CD4-positive, alpha-beta T cell (primary cell): ENCODE measurements at places on chromosomes 13 and 19.

- no peak overlapping the region for H3K27ac ChIP-seq
- peaks cover 34% of the 10 kb centered on the region for H3K4me1 ChIP-seq
Observed at GRCh38 chr19:48810151-48810550, 678 bp downstream of the BCAT2 start.

GRCh38 chr13:72638059-72638815 is 89.2 kb downstream of the MZT1 start:
- no peaks in the 10 kb centered on the region for H3K27me3 ChIP-seq
- no peaks in the 10 kb centered on the region for H3K36me3 ChIP-seq
- no peak overlapping the region for H3K4me3 ChIP-seq

DNA sequence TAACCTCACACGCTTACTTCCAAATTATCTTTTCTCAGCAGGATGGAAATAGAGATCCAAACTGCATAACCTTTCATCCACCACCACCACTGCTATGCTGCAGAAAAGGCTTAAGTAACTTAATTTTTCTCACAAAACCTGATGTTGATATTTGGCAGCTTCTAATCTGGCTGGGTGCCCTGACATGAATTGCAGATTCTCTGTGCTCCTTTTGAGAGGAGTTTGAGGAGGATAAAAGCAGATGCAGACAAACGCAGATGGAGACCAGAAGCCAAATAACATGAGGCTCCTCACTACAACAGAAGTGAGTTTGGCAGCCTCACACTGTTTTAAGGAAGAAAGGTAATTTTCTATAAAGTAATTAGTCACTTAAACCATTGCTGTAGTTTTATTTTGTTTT is 646.2 kb upstream of the ATXN8OS start:
- no peaks in the 10 kb centered on the region for H3K27me3 ChIP-seq
- H3K4me3 ChIP-seq = no peak overlapping the region
- no peak overlapping the region for H3K27ac ChIP-seq
- DNase-seq = no peak
- no peaks in the 10 kb centered on the region for H3K4me1 ChIP-seq
- no peaks in the 10 kb centered on the region for H3K36me3 ChIP-seq

DNA sequence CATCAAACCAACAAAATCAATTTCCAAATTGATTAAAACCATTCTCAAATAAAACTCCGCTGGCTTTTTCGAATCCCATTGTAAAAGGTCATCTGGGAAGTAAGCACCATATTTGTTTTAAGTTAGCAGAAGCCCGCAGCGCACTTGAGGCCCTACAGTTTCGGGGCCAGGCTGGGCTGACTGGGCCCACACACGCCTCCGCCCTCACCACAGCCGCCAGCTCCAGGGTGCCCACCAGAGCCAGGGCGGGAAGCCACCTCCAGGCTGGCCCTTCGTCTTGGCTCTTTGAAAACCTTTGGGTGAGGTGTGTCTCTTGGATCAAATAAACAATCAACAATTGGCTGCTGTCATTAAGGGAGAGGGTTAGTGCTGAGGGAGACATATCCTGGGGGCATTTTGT is 133.3 kb downstream of the SOX1 start:
- no peak overlapping the region for H3K4me3 ChIP-seq
- H3K27ac ChIP-seq = no peak overlapping the region
- no peaks in the 10 kb centered on the region for H3K4me1 ChIP-seq

DNA sequence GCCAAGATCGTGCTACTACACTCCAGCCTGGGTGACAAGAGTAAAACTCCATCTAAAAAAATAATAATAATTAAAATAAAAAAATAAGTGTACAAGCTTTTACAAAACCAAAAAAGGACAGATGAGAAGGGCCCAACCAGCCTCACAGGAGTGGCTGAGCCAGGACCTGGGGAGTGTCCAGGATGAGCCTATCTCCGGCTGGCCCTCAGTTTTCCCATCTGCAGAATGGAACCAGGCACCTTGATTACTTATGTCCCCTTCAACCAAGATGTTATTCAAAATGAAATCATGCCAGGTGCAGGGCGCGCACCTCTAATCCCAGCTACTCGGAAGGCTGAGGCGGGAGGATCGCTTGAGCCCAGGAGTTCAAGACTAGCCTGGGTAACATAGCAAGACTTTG is 9.5 kb upstream of the IFI30 start:
- H3K27ac ChIP-seq = no peak overlapping the region
- no peak overlapping the region for H3K4me3 ChIP-seq
- H3K36me3 ChIP-seq = peaks cover 31% of the 10 kb centered on the region
- no peaks in the 10 kb centered on the region for H3K27me3 ChIP-seq

DNA sequence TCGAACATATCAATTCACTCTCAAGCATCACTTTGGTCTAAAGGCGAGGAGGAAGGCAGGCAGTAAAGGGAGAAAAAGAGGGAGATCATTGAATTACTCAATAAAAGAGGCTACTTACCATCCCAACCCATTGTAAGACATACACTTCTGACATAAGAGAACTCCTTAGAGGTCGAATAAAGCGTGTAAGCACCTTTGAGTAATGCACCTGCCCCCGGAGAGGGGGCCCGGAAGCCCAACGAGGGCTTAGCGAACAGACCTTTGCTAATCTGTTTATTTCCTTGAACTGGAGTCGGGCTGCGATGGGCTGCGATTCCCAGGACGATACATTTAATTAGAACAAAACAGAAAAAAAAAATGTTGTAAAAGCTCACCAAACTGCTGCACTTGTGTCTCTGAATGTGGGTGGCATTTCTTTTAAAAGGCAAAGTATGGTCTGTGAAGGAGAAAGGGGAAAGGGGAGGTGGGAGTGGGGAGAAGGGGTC is 3.0 kb downstream of the ZC3H4 start:
- no peaks in the 10 kb centered on the region for H3K36me3 ChIP-seq
- peak overlapping the region; percentile 82 for H3K4me3 ChIP-seq
- peaks cover 51% of the 10 kb centered on the region for H3K4me1 ChIP-seq
- peak overlapping the region; percentile 99 for H3K27ac ChIP-seq
- no peaks in the 10 kb centered on the region for H3K27me3 ChIP-seq

- peaks cover 10% of the 10 kb centered on the region for H3K27me3 ChIP-seq
- H3K4me1 ChIP-seq = no peaks in the 10 kb centered on the region
- no peak overlapping the region for H3K4me3 ChIP-seq
- H3K27ac ChIP-seq = no peak overlapping the region
- DNase-seq = no peak
Observed at GRCh38 chr19:43790587-43790986, 9.8 kb upstream of the KCNN4 start.

- H3K27ac ChIP-seq = no peak overlapping the region
- no peak for DNase-seq
- H3K36me3 ChIP-seq = no peaks in the 10 kb centered on the region
- H3K4me1 ChIP-seq = no peaks in the 10 kb centered on the region
Observed at GRCh38 chr13:77466753-77467422, 68.6 kb upstream of the SCEL start.

DNA sequence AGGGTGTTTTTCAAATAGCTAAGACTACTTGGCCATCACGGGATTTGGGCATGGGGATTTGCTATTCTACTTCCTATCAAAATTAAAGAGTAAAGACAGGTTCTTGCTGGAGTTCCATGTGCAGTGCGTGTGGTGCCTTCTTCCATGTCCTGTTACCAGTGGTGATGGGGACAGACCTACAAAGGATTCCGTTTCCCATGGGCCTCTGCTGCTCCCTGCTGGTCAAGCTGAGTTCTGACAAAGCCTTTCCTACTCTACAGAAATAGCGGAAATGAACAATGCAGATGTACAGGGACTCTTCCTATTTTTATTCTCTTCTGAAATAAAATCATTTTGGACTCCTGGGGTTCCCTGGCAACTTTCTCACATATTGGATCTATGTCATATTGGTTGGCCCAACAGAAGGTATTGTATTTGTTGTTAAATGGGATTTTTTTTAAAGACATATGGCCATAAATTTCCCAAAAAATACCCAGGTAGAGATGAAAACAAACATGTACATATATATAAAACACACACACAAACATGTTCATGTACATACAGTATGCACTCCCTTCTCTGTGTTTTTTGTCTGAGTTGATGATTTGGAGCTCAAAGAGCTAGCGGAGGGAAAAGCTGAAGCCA is 90.5 kb upstream of the SLC15A1 start:
- H3K4me3 ChIP-seq = no peak overlapping the region
- H3K27ac ChIP-seq = no peak overlapping the region

- H3K4me3 ChIP-seq = no peak overlapping the region
- no peak for DNase-seq
- H3K27me3 ChIP-seq = peaks cover 33% of the 10 kb centered on the region
- H3K36me3 ChIP-seq = no peaks in the 10 kb centered on the region
- no peak overlapping the region for H3K27ac ChIP-seq
Observed at GRCh38 chr13:113861433-113862030, 2.3 kb downstream of the GAS6 start.

DNA sequence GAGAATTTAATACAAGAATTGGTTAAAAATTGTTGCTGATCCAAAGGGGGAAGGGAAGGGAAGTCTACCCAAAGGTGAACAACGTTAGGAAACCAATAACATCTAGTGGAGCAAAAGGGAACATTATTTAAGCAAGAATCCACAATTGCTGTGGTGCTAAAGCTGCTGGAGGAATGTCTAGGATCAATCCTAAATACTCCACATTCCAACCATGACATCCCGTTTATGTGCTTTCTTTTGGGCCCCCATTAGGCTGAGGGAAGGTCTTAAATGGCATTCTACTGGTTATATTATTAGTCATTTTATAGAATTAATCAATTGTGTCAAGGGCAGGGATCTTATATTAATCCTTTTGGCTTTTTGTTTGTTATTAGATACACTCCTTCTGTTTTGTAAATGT is 39.9 kb upstream of the VWA8 start:
- H3K4me3 ChIP-seq = no peak overlapping the region
- H3K4me1 ChIP-seq = no peaks in the 10 kb centered on the region
- no peaks in the 10 kb centered on the region for H3K36me3 ChIP-seq
- H3K27me3 ChIP-seq = no peaks in the 10 kb centered on the region
- H3K27ac ChIP-seq = no peak overlapping the region

- H3K27ac ChIP-seq = no peak overlapping the region
- H3K4me3 ChIP-seq = no peak overlapping the region
- peaks cover 3% of the 10 kb centered on the region for H3K4me1 ChIP-seq
- H3K27me3 ChIP-seq = no peaks in the 10 kb centered on the region
Observed at GRCh38 chr13:51912511-51913225, 50.9 kb downstream of the CCDC70 start.

DNA sequence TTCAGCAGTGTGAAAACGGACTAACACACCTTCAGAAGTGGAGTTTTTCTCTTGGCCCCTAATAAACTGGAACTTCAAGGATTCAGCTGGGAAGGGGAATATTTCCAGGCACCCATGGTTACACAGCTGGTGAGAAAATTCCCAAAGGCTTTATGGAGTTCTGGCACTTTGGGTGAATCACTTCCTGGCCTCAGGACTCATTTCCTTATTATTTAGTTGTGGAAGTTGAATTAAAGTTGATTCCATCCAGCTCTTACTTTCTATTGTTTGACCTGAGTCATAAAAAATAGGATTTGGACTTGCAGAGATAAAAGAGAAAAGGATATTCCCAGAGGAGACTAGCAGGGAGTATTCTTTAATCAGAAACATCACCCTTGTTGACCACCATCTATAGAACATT is 882.1 kb downstream of the UQCRFS1 start:
- no peak overlapping the region for H3K27ac ChIP-seq
- DNase-seq = no peak
- H3K27me3 ChIP-seq = no peaks in the 10 kb centered on the region

DNA sequence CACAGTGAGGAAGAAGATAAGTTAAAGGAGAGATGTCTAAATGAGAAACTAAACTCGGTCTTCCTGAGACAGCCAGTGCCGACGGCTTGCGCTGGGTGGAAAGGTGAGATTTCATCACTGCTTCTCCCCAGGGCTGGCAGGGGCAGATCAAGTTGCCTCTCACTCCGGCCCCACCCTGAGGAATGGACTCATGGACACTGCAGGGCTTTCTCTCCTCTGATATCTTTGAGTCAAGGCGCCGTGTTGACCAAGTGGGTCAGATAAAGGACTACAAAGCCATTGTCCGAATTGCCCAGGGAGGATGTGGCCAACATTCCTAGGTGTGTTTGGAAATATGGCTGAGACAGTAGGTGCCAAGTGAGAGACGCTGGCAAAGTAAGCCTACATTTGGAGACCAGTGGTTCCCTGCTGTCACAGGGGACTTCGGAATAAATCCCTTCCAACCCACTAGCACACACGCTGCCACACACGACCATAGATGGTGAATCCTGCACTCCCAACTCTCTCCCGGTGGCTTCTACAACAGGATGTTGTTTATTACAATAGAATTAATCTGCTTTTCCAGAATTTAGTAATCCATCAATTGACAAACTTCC is 156.5 kb upstream of the TSC22D1 start:
- no peak overlapping the region for H3K27ac ChIP-seq
- no peaks in the 10 kb centered on the region for H3K36me3 ChIP-seq
- DNase-seq = no peak
- H3K27me3 ChIP-seq = no peaks in the 10 kb centered on the region

DNA sequence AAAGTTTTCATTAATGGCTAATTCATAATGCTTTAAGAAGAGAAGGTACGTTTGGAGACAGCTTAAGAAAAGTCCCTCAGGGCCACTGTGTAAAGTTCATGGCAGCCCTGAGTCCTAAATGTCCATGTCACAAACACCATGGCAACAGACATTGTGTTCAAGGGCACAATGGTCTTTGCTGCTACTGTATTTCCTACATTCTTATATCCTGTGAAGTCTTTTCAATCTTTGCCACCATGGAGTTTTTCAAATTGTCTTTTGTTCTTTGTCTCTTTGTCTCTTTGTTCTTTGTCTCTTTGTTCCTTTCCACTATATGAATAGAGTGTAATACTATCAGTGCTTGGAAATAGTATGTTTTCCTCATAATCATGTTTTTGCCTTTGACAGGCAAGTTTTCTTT is 178.8 kb downstream of the VWA8 start:
- DNase-seq = no peak
- peaks cover 4% of the 10 kb centered on the region for H3K36me3 ChIP-seq
- no peak overlapping the region for H3K27ac ChIP-seq
- H3K4me1 ChIP-seq = no peaks in the 10 kb centered on the region

- H3K27ac ChIP-seq = no peak within 1 kb of the TSS
- peak within 1 kb of the TSS; percentile 32 for H3K4me3 ChIP-seq
- H3K4me1 ChIP-seq = peaks cover 14% of the 10 kb centered on the region
- peaks cover 11% of the 10 kb centered on the region for H3K27me3 ChIP-seq
- H3K36me3 ChIP-seq = no peaks in the 10 kb centered on the region
- no peak for DNase-seq
Observed at GRCh38 chr19:7515645-7516151, at the start of gene ZNF358. Gene ZNF358 (plus strand): TSS chr19:7516103. CDS start chr19:7519243, 3,140 bp downstream.
